ENCODE measurements at places on chromosomes 11 and 22.

- DNase-seq, result peak; percentile 81
These were observed 19.4 kb downstream of the TEAD1 start for GRCh38 chr11:12693479-12694182.

DNA sequence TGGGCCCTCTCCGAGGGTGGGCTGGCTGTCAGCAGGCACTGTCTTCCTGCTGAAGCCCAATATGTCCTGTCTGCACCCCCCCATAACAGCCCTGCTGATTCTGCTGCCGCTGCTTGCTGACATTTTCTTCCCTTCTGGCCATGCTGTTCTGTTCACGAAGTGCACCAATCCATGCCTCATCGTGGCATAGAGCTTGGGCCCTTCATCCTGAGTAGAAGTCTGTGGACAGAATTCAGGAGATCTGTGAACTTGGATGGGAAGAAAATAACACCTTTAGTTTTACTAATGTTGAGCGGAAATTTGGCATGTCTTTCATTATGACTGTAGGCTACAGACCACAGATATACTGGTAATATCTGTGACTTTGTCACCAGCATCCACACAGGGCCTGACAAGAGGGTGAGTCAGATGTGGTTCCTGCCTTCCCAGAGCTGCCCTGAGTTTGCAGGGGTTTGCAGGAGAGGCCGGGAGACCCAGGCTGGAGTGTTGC is 14.1 kb upstream of the KIAA0930 start:
- no peak for DNase-seq

DNA sequence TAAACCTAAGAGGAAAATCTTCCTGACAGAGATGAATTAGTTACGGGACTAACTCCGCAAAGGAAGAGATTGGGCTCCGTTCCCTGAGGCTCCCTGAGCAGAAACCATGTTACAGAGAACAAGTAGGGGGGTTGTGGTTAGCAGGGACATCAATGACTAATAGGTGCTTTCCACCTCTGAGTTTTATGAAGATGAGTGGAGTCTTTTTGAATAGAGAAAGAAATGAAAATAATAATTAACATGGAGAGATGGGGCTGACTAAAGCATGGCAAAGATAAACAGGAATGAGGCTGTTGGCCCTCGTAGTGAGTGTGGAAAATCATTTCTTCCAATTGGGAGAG is 47.5 kb upstream of the PICALM start:
- DNase-seq, result no peak

DNA sequence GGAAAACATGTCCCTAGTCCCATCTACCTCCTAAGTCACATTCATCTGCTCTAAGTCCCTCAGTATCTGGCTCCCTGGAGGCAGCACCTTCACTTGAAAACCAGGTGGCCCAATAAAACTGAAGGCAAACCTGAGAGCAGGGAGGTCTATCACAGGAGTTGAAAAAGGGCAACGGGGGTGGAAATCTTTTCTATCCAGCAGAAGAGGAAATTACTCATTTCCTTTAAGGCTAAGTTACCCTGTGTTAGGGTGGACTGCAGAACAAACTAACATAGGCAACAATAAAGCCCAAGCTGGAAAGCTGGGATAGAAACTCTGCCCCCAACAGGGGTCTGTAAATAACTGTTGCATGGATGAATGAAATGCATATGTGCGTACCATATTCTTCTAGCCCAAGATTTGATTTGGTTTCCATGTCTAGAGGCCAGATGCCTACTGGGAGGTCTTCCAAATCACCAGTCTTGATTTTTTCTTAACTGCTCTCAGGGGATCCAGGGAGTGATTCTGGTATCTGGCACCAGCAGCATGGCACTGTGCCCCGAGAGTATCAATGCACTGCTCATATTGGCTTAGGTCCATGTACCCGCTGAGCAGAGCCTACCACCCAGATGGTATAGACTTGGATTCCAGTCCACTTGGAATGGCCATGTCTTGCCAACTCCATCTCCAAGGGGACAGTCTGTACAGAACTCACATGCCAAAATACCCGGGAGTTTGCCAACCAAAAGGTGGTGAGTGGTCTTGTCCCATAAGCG is 350.0 kb upstream of the NCAM1 start:
- peak; percentile 68 for DNase-seq

DNA sequence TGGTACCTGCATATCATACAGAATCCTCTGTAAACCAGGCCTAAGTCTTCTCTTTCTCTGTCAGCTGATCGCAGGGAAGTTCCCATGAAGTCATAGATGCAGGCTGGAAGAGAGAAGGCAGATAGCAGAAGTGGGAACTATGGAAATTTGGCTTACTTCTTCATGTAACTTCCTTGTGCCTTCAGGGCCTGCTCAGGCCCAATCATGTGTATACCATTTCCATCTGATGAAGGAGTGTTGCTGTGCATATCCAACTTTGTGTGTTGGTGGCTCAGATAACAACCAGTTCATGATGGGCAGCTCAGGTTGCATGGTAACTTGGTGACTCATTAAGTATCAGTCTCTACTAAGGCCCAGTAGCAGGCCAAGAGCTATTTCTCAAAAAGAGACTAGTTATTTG is 53.1 kb upstream of the CEP295 start:
- DNase-seq, result no peak

DNA sequence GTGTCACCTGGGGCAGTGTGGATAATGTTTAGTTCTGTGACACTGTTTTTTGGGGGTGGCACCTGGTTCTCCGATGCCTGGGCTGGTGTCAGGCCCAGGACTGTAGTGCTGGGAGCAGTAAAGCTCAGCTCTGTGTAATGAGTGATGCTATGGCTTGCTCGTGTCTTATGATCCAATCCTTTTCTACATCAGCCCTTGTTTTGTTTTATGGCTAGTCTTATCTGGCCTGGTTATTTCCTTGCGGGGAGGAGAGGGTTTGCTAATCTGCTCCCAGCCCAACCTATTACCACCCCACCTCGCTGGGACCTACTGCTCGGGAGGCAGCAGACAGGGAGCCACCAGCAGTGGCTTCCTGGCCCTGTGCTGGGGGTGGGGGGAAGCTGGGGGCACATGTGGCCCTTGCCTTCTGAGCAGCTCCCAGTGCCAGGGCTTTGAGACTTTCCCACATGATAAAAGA is 35.0 kb upstream of the TPBGL start:
- DNase-seq, result no peak

DNA sequence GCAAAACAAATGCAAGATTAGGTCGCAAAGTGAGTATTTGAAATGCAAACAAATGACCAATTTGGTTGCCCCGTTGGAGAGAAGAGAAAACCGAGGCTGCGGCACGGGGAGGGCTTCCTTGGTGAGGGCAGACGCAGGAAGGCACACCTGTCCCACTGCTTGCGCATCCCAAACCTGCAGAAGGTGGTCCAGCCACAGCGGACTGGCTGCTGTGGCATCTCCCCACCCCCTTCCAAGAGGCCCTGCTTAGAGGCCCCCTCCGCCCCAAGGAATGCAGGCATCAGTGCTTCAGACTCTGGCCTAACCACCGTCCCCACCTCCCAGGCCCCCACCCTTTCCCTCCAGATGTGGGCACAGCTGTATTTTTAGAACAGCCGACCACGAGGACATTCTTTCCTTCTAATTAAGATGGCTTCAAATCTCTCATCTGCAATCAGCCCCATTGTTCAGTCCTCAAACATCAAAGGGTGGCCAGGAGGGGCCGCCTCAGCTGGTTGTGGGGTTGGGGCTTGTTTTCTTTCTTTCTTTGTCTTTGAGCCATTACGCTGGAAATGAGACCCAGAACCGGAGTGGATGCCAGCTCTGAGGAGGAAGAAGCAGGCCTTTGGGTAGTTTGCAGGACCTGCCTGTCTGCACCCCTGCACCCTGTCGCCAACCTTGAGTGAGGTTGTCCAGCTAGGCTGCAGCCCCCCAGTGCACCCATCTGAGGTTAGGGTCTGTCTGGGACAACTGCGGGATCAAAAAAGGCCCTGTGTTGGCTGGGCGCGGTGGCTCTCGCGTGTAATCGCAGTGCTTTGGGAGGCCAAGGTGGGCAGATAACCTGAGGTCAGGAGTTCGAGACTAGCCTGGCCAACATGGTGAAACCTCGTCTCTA is 9.4 kb upstream of the DERL3 start:
- DNase-seq, result no peak
